ENCODE measurements at places on chromosomes 1 and 21.

- DNase-seq, result no peak
These were observed 48.7 kb downstream of the RAP1GAP start for GRCh38 chr1:21620496-21620895.

GRCh38 chr1:207812778-207813511 is 61.1 kb downstream of the CD46 start:
- no peak for DNase-seq

DNA sequence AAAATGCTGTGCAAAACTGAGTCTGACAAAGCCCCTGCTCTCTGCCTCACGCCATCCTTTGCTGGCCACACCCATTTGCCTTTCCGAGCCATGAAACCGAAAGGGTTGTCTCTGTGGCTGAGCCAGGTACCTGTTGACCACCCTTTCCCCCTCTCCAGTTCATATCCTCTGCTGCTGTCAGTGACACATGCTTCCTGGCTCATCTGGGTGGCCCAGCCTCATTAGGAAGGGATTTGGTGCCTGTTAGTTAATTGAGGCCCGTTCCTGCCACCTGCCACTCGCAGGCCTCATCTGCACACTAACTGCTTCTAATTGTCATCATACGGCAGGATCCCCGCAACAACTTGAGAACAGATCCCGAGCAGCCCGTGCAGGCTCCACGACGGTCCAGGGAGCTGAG is 79.2 kb downstream of the OLIG1 start:
- no peak for DNase-seq

DNA sequence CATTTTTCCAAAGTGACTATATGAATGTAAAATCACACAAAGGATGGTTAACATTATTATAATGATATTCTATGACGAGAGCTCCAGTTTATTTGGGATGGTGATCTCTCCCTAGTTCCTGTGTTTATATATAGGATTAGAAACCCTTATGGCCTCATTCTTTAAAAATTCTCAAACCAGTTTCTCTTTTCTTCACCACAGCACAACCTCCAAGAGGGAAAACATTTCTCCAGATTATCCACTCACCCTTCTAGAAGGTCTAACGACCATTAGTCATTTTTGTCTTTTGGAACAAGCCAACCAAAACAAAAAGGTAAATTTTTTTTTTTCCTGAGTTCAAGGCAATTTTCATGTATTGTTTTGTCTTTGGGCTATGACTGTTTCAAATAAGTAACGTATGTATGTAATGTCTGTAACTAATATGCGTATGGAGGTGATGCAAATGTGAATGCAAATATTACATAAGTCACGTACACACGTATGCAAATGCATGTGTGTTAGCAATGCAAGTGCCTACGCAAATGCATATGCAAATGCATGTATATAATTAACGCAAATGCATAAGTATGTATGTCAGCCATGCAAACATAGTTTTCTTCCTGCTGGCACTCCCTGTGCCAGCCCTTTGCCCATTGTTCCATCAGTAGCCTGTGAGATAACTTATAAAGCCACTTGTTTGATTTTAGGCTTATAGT is 72.5 kb upstream of the MORC3 start:
- no peak for DNase-seq

DNA sequence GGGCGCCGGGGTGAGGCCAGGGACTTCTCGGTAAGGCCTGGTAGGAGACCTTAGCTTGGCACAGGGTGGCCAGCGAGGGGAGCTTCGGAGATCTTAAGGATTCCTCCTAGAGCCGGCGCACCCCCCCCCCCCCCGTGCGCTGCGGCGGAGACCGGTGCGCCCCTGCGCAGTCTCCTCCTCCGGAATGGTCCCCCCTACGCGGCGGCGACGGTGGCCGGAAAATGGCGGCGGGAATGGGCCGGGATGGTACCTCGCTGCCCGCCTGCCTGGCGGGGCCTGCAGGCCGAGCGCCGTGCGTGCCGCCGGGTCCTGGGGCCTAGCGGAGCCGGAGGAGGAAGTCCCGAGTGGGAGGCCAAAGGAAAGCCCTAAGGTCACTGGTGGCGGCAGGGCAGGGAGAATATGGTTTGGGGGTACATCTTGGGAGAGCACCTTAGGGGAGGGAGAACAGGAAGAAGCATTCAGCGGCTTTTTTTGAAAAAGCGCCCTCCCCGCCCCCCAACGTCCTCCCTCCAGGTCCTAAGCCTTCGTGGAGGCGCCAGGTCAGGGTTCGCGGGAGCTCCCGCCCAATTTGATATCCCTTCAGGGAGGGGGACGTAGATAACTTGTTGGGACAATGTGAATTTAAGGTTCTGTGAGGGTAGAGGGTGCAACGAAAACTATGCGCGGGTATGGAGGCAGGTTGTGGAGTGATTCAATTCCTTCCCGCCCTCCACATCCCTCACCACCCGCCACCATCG is 429 bp downstream of the SRRM1 start:
- DNase-seq, result peak; percentile 29

DNA sequence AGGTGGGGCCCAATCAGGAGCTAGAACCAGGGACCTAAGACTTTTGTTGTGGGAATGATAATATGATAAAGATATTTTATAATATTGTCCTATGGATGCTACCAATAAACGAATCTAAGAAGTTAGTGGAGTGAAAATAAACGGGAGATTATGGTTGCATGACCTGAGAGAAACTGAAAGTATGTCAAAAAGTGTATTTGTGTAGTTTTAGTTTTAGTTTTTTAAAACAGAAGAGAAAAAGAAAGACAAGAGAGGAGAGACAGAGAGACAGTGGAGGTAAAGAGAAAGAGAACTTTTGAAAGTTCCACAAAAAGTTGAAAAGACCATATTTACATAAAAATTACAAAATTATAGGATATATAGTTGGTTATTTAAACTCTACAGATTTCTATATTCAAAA is 64.1 kb upstream of the TMPRSS15 start:
- DNase-seq, result no peak

GRCh38 chr1:200337410-200337809 is 72.4 kb downstream of the ZNF281 start:
- DNase-seq, result no peak

- no peak for DNase-seq
These were observed 13.5 kb downstream of the KCNC4 start for GRCh38 chr1:110223581-110223980.

DNA sequence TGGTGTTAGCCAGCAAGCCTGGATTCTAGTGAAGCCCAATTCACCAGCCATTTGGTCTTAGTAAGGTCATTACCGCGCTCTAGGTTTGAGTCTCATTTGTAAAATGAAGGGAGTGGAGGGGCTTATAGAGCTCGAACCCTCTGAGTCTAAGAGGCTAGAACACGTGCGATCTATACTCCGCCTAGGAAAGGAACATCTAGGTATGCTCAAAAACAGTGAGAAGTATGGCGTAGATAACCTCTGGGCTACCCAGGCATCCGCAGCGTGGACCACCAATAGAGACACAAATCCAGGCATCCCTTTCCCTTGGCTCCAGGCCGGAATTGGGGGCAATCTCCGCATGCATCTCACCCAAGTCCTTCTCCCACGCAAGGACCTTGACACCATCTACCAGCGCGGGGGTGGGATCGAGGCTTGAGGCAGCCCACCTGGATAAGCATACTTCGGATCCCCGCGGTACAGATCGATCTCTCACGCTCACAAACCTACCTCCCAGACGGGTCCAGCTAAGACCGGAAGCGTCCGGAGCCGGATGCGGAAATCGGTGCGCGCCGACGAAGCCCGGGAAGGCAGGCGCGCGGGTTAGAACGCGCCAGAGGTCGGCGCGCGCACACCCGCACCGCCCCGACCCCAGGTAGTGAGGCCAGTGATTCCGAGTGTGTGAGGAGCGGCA is at the start of gene METTL25B:
Gene METTL25B (plus strand): TSS at position 544 of the 673 bp plus-strand sequence. CDS start 636 bp downstream, outside the sequence.
- DNase-seq, result peak; percentile 54

DNA sequence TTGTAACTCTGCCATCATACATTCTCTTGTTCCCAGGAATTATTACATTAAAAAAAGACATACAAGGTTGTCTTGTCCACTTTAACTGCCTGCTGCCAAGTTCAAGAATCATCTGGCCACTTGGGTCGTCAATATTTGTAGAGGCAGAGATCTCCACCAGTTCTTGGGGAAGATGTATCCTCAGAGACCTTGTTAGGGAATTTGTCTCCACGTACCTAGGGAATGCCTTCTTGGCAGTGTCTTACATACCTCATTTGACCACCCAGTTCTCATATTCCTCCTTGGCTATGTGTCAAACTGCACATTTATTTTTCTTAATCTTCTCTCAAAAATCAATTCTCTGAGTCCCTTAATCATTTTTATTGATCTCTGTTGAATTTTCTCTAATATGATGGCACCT is 266.0 kb downstream of the SPATA17 start:
- no peak for DNase-seq

DNA sequence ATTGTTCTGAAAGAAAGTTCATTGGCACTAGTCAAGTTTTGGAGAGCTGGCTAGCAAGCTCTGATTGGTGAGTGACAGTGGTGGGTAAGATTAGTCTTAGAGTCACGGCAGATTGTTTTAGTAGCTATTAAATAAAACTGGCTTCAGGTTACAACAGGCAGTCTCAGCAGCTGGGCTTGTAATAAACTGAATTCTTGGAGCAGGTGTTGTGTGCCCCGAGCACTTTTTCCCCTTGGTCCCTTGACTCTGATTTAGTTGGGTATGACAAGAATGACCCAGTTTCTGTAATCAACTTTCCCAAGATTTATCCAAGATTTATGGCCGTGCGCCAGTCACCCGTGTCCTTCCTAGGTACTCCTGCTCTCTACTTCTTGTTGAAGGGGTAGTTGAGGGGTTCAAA is 40.2 kb downstream of the TBCE start:
- no peak for DNase-seq

DNA sequence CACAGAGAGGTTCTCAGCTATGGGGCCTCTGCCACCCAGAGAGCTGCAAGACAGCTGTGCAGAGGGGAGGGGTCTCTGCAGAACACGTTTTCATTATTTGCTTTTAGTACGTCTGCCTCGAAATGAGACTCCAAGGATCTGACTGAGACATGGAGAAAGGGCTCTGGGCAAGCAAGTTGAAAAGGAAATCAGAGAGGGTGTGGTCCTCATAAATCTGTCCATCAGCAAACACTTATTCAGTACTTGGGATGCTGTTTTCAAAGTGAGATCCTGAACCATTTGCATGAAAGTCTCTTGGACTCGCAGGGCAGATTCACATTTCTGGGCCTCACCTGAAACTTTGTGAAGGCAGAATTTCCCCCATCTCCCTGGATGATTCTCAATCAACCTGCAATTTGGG is 197.4 kb upstream of the GALNT2 start:
- DNase-seq, result no peak

- no peak for DNase-seq
These were observed 16.7 kb downstream of the LPAR3 start for GRCh38 chr1:84876353-84876752.

GRCh38 chr21:46097336-46098293 is at the start of gene COL6A2:
Gene COL6A2, plus strand, starts transcription at chr21:46098112.
- no peak for DNase-seq

GRCh38 chr1:234118911-234119310 is 214.4 kb downstream of the SLC35F3 start:
- DNase-seq, result no peak

DNA sequence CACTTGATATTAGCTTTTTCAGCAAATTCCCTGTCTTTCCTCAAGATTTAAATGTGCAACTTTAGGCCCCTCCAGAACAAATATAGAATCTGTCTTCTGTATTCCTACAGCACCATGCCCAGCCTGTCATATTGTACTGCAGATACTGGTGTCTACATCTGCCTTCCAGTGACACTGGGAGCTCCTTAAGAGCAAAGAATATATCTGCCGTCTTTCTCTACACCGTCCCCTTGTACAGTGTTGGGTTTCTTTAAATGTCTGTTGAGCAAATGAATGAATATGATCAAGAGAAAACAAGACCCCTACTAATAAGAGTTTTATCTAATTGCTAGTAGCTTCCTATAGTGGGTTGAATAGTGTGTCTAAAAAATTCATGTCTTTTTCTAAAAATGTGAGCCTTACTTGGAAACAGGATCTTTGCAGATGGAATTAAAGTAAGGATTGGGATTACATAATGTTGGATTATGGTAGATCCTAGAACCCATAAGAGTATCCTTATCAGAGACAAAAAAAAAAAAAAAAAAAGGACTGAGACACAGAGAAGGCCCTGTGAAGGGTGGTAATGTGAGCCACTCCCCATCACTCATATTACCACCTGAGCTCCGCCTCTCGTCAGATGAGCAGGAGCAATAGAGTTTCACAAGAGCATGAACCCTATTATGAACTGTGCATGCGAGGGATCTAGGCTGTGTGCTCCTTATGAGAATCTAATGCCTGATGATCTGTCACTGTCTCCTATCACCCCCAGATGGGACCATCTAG is 128.6 kb downstream of the FAF1 start:
- no peak for DNase-seq

Data from activated CD8-positive, alpha-beta memory T cell treated with anti-CD3 and anti-CD28 coated beads for 4 hours (primary cell).